ENCODE measurements at places on chromosomes 4 and X. TPM values are rescaled to one million over a fixed set of nuclear protein-coding genes. Genes with fewer than 3 reads are reported as not detected.

- DNase-seq, result no peak
These were observed 278.9 kb upstream of the MAGEC2 start for GRCh38 chrX:142483965-142484364.

DNA sequence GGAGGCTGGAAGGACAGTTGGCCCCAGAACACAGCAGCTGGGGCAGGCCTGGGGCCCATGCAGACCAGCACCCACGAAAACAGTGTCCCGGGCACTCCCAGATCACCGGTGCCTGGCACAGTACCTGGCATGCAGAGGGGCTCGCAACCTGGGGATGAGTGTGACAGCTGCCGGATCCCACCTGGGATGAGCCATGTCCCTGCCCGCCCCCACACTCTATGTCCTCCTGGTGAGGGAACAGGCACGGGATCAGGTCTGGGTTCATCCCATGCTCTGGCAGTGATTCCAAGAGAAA lies 22.8 kb upstream of the PPP2R2C start:
- DNase-seq, result no peak

GRCh38 chrX:7891928-7892327 lies 35.3 kb downstream of the PNPLA4 start:
- DNase-seq, result no peak

DNA sequence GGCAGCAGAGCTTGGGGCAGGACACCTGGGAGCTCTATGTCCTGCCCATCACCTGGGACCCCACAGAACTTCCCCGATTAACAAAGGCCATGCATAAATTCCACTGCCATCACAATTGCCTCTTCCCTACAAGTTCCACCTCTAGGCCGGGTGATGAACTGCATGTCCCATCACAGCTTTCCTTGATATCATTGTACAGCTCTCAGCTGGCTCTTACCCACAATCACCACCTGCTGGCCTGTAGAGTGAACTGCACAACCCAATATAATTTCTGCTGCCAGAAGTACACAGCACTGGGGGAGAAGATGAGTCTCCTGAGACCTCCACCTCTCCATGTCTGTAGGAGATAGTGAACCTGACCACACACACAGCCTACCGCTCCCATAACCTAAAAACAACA lies 285.0 kb upstream of the AADAT start:
- DNase-seq, result no peak

- DNase-seq, result no peak
These were observed 151.9 kb upstream of the JADE1 start for GRCh38 chr4:128657638-128658037.

The CLCN4 gene
- 2.4 TPM for polyA plus RNA-seq
